AG08396 (cell line): ENCODE measurements at places on chromosomes 4 and X.

DNA sequence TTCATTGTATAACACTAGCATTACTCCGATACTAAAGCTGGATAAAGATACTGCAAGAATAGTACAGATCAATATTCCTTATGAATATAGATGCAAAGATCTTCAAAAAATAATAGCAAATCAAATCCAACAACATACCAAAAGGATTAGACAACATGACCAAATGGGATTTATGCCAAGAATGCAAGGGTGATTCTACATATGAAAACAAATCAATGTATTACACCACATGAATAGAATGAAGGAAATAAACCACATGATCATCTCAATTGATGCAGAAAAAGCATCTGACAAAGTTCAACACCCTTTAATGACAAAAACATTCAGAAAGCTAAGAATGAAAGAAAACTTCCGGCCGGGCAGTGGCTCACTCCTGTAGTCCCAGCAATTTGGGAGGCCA, 42.8 kb downstream of the CUL4B start:
- peak; percentile 2 for DNase-seq

- no peak for DNase-seq
Measured at GRCh38 chr4:116469582-116469981, 615.8 kb downstream of the TRAM1L1 start.

GRCh38 chr4:57734104-57734670, 624.0 kb upstream of the IGFBP7 start:
- DNase-seq, result no peak

DNA sequence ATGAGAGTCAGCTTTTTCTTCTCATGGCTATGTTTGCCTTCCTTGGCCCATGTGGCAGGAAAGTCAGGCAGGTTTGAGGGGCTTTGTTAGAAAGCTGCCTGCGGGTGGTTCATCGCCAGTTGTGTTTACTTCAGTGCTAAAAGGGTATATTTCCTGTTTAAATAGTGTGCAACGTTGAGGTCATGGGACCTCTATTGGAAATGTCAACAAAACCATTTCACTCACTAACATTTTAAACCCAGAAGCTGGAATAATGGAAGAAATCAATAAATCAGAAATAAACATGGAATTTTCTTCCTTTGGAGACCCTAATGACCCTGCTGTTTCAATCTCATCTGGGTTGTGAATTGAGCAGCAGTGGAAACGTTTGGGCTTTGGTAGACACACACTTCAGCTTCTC, 185.8 kb downstream of the ANKRD50 start:
- DNase-seq, result no peak

DNA sequence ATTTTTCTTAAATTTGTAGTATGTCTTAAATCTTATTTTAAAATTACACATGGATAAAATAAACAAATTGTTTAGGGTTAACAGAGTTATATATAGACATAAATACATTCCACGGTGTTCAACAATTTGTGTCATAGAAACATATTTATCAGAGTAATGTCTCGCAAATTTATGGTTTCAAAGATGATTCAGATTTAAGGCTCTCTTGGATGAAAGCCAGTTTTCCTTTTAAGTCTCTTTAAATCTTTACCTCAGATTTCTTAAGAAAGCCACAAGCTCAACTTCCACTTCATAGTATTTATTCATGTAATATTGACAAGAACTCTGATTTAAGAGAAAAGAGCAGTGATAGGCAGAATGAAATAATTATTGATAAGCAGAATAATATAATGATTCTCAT, 1254.8 kb upstream of the ADGRL3 start:
- DNase-seq, result no peak
